ENCODE measurements at places on chromosomes 13 and 19.

GRCh38 chr19:21202865-21203494, 61.1 kb downstream of the ZNF431 start:
- DNase-seq = no peak

GRCh38 chr13:83657281-83657680, 225.0 kb downstream of the SLITRK1 start:
- DNase-seq = no peak

DNA sequence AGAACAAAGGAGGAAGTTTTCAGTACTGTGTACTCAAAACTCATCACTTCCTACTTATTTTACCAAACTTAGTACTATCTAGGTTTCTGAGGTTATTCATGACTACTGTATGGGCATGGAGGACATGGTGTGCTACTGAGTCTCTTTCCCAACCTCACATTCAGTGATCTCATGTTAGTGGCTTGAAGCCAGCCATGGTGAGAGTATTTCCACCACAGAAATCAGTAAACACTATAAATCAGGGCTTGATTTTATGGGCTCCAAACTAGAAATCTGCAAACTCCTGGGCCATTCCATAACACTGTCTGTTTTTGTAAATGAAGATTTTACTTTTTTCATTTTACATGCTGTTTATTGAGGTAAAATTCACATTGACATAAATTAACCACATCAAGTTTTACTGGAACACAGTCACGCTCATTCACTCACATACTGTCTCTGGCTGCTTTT, 19.7 kb downstream of the MED26 start:
- DNase-seq = peak; percentile 79

- DNase-seq = no peak
Measured at GRCh38 chr13:109955598-109955997, 169.2 kb upstream of the IRS2 start.

GRCh38 chr13:77853703-77854102, 64.9 kb downstream of the EDNRB start:
- no peak for DNase-seq

- no peak for DNase-seq
Measured at GRCh38 chr19:14337510-14337909, 43.7 kb upstream of the ADGRE5 start.
